ENCODE measurements at places on chromosomes 2 and 18. TPM values are rescaled to one million over a fixed set of nuclear protein-coding genes. Genes with fewer than 3 reads are reported as not detected.

The ACADL gene
- total RNA-seq = 0.26 TPM

The ATP5F1A gene
- total RNA-seq = 802 TPM

The TRPM8 gene
- not detected for total RNA-seq

The DOK6 gene
- total RNA-seq = 9.0 TPM

The CNDP1 gene
- total RNA-seq = not detected
